ENCODE measurements at places on chromosomes 1 and 21. TPM values are rescaled to one million over a fixed set of nuclear protein-coding genes. Genes with fewer than 3 reads are reported as not detected.

Gene LRRC7
- 0.10 TPM for total RNA-seq

DNA sequence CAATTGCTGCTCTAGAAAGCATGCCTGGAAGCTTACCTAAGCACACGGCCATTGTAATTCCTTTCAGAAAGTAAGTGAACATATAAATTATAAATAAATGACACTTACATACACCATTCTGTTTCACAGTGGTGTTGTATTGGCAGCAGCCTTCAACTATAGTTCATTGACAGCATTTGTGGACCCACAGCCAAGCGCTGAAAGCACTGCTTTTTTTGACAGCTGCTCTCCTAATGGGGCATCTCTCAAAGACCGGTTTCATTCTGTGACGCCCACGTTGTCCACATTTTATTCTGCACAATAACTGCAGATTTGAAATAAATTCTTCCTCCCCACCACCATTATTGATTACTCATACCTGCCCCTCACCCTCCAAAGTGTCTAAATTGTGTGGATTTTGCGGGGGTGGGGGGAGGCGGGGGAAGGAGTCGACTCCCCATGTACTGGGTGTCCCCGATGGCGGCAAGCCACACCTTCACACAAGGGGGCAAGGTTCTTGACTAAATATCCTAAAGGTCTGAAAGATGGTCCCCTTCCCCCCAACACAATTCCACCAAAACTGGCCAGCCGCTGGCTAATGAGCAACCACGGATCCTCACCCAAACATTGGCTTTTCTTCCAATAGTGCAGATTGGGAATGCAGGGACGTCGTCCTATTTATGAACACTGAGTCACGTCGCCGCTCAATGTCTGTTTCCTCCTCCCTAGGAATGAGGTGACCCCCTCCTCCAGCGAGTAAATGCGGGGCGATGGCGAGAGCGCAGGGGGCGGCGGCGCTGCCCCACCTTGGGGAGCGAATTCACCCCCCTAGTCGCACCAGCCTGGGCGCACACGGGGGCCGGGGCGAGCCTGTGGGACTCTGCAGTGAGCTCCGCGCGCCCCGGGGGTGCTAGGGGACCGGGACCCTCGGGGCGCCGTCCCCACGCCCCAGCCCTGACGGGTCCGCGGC is 960 bp downstream of the RCAN1 start:
- no peak for DNase-seq

DNA sequence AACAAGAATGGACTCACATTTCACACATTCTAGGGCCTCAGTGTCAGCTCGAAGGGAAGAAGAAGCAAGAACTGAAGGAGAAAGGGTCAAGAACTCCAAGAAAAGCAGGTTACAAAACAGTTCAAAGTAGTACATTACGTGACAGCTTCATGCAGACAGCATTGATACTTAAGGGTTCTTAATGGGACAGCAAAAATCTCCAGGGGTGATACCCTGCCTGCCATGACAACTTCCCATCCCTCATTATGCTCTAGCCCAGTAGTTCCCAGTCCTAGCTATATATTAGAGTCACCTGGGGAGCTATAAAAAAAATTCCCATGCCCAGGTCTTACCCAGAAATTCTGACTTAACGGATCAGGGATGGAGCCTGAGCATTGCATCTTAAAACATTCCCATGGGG is 51.2 kb upstream of the PROX1 start:
- DNase-seq = no peak

Gene C1orf94
- not detected for total RNA-seq

- DNase-seq = no peak
Measured at GRCh38 chr1:31248276-31248675, 8.6 kb upstream of the NKAIN1 start.

- no peak for DNase-seq
Measured at GRCh38 chr21:34644825-34645224, 24.0 kb upstream of the CLIC6 start.

DNA sequence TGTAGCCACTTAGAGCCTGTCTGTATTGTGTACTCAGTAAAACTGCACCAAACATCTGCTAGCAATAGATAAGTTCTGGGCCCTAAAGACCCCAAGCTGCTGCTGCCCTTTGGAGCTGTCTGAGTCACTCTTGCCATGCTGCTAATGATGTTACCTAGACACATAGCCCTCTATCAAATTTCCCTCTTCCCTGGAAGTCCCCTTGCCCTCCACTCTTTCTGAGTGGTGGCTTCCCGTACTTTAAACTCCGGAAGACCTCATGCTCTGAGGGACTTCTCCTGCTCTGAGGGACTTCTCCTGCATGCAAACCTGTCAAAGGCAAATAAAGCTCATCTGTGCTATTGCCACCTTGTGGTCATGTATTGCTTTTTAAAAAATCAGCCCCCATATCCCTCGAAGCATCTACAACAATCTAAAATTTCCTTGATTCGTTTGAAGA is 34.0 kb downstream of the FH start:
- DNase-seq = peak; percentile 21

Gene AMY1B
- not detected for total RNA-seq

Gene RYR2
- total RNA-seq = 1.7 TPM

DNA sequence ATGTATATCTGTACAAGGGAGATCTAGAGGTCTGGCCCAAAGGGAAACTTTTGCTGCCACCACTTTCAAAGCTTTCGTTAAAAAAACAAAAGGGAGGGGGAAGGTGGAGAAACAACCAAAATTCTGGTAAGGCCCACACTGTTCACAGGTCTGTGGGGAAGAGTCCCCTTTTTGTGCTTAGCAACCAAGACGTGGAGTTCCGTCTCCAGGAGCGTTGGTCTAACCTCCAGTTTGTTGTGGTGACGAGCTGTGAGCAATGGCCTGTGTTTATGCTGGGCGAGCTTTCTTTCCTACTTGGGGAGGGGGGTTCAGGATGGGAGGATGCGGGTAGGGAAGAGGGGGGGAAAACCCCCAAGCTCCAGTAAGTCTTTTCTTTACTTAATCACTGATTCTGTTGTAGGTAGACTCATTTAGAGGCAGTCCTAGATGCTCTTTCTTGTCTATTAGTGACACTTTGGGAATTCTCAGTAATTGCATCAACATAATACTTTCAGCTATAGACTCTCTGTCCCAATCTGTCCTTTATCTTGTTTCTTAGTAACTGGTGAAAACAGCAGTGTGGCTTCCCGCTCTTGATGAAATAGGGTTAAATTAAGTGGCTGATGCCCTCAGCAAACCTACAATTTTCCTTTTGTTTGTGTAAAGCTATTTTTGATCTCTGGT is 1.5 kb downstream of the HIPK1 start:
- peak; percentile 49 for DNase-seq

Gene NMNAT2
- 1.4 TPM for total RNA-seq

DNA sequence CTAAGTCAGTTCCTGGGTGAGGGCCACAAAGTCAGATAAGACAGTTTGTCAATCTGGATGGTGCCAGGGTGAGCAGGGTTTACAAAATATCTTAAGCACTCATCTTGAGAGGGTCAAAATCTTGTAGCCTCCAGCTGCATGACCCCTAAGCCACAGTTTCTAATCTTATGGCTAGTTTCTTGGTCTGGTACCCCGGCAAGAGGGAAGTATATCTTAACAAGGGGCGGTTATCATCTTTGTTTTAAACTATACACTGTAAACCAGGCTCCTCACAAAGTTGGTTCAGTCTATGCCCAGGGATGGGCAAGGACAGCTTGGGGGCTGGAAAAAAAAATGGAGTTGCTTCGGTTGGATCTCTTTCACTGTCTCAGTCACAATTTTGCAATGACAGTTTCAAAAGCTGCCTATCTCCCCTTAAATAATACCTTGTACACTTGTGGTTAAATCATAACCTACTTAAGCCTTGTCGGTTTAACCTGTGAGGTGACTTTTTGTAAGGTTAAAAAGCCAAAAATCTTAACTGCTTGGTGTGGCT is 7.8 kb upstream of the CD46 start:
- no peak for DNase-seq

DNA sequence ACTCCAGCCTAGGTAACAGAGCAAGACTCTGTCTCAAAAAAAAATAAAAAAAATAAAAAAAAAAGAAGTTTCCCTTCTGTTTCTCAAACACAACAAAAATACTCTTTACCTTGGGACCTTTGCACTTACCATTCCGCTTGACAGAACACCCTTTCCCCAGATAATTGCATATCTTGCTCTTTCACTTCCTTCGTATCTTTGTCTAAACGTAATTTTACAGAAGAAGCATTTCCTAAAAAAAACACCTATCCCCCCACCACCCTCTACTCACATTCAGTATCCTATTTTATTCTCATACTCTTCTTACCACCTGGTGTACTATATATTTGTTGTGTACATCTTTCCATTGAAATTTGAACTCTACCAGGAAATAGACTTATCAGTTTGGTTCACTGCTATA is 32.7 kb downstream of the ASH1L start:
- DNase-seq = no peak

DNA sequence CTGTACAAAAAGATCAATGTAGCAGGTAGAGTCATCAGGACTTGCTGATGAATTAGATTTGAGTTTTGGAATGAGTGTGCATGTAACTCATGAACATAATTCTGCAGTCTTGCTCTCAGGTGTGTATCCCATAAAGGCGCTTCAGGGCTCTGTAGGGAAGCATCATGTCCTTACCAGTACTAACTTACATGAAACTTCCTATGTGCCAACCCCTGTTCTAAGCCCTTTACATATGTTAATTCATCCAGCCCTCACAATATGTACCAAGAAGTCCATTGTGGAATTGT is 2.1 kb upstream of the FCRLB start:
- DNase-seq = no peak

Gene CD2
- total RNA-seq = not detected

DNA sequence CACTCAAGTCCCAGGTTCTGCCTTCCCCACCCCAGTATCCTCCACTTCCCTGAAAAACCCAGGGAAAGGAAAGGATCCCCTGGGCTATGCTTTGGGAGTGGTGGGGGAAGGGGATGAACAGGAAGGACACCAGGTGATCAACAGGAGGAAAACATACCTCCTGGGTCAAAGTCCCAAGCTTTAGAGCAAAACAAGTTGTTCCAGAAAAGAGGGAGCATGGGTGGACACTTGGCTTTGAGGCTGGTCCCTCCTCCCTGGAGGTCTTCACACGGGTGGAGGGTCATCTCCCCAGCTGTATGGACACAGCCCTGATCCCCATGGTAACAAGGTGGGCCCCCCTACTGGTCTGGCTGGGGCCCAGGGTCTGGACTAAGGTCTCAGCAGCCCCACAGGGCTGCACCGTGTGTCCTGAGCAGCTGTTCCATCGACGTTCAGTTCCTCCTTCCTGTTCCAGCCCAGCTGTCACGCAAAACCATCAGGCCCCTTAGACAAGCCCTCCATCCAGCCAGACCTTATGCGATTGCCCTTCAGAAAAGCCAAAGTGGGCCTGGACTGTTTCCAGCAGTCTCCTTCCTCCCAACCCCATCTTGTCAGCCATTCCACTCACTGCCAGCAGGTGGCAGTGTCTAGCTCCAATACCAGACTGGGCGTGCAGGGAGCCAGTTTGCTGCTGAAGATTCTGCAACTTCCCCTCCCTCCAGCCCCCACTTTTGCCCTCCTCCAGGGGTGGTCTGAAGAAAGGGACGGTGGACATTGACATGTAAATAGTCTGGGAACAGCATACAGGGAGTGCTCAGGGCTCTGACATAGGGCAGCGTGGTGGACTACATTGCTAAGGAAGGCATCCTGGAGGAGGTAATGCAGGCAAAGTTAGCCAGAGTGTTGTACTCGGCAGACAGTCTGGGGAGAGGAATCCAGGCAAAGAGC is 2.9 kb upstream of the PDZK1IP1 start:
- DNase-seq = peak; percentile 68

- peak; percentile 67 for DNase-seq
Measured at GRCh38 chr21:29849735-29850176, 90.0 kb downstream of the GRIK1 start.

GRCh38 chr1:24009406-24009805 is 29.3 kb upstream of the SRSF10 start:
- DNase-seq = no peak

DNA sequence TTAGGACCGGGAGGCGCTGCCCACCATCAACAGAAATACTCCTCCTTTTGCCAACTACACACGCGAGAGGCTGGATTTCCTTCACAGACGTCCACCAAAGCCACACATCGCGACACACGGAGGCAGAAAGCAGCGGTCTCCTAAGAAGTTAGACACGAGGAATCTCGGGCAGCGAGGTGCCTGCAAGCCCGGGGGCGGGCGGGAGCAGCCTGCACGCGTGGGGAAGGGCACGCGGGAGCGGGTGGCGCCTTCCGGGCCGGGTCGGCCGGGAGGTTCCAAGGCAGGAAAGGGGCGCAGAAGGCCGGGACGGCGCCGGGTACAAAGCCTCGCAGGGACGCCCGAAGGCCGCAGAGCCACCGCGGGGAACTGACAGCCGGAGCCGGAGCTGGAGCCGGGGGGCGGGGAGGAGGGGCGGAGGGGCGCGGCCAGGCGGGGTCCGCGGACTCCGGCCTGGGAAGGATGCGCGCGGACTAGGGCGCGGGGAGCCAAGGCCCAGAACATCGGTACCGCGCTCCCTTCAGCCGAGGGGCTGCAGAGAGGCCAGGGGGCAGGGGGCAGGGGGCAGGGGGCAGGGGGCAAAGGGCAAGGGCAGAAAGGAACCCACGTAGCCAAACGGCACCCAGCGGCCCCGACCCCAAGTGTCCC is 722 bp downstream of the NPHP4 start:
- no peak for DNase-seq

GRCh38 chr1:78541479-78541878 is 50.7 kb downstream of the PTGFR start:
- DNase-seq = no peak

Measured in H4 (cell line).